ENCODE measurements at places on chromosomes 3 and 15.

- no peak for DNase-seq
These were observed 242.5 kb downstream of the FAM43A start for GRCh38 chr3:194928227-194928626.

DNA sequence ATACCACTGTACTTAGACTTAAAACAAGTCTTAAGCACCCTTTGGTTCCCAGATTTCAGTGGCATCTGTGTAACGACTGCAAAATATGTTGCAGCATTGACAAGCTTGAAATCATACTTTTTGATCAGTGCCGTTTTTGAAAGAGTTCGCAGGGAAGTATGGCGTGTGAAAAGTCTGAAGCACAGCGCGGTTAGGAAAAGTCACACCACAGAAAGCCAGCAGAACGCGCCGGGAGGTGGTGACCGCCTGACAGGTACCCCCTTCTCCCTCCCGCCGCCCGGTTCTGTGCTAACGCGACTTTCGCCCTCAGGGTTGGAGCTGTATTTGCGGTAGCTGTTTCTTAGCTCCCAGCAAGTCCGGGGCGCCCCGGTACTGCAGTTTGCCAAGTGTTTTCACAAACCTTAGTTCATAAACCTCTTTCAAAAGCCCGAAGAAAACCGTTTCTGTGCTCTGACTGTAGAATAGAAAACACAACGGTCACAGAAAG is 481 bp upstream of the CRYBG3 start:
- DNase-seq = no peak

DNA sequence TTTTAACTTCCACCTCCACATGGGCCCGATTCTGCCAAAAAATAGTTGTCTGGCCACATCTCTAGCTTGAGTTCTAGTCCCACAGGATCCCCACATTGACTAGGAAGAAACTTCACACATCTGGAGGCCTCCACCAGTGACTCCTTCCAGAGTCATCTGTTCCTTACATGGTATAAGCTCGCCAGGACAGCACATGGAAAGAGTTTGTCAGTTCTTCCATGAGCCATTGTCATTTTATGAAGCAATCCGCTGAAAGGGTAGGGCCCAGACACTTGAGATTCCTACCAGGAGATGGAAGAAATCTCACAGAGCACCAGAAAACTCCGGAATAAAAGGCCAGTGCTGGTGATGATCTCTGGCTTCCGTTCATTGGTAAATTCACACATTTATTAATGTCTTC is 350.5 kb upstream of the ICE2 start:
- no peak for DNase-seq

- DNase-seq = no peak
These were observed 72.5 kb downstream of the GTPBP8 start for GRCh38 chr3:113063126-113063894.

- no peak for DNase-seq
These were observed 122.6 kb upstream of the MEF2A start for GRCh38 chr15:99443056-99443756.

- no peak for DNase-seq
These were observed 37.0 kb downstream of the PPARG start for GRCh38 chr3:12325586-12326515.

- no peak for DNase-seq
These were observed 7.5 kb upstream of the DNAAF4 start for GRCh38 chr15:55515491-55515890.

- no peak for DNase-seq
These were observed 679.7 kb downstream of the FHIT start for GRCh38 chr3:60571511-60571910.

- no peak for DNase-seq
These were observed 239.7 kb downstream of the RPLP1 start for GRCh38 chr15:69692342-69692741.

DNA sequence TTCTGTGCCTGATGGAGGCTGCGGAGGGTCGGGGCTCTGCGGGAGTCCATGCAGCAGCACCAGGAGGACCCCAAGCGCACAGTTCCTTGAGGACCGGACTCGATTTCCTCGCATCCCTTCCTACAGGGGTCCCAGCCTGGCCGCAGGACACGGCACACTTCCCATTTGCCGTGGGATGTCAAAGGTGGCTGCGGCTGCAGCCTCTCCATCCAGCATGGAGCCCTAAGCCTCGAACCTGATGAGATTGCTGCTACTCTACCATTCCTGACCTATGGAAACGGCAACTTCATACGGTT is 40.6 kb downstream of the RGMA start:
- DNase-seq = no peak

DNA sequence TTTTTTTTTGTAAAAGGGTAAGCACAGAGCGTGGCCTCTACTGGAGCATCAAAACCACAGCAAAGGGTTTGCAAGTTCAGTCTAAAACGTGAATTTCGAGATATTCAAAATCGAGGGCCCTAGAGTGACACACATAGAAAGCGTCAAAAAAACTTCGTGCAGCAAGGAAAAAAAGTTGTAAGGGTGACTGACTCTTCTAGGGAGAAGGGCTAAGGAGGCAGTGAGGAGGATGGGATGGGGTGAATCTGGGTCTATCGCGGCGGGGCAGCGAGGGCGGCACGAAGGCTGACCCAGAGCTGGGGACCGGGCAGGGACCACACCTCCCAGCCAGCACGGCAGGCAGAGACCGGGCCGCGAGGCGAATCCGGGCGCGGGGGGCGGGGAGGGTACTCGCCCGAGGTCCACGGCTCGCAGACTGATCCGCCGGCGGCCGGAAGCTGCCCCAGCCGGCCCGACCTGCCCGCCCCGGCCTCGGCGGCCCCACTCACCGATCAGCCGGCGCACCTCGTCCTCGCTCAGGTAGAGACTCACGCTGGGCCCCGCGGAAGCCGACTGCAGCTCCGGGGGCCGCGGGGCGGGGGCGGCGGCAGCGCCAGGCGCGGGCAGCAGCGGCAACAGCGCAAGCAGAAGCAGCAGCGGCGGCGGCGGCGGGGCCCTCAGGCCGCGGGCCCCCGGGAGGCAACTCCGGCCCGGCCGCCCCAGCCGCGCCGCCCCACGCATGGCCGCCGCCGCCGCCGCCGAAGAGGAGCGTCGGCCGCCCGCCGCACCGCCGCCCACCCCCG is 533 bp downstream of the RYK start:
- DNase-seq = peak; percentile 48

- no peak for DNase-seq
These were observed 243.3 kb upstream of the TBL1XR1 start for GRCh38 chr3:177440456-177441104.

GRCh38 chr15:33114374-33114717 is 80.2 kb downstream of the FMN1 start:
- no peak for DNase-seq

DNA sequence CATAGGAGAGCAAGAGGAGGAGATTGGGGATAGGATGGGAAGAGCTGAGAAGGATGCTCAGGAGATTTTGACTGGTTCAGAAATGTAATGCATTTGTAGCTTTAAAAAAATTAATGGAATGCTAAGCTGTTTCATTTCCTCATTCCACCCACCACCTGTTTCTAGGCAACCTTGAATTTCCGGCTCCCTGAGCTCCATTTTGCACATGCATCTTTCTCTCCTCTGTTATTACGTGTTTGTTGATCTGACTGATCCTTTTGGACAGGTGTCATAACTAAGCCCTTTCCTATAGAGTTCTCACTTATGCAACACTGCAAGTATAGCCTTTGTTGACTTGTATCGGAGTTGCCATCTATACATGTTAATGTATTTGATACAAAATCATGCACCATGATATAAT is 4.3 kb downstream of the TMPRSS7 start:
- DNase-seq = no peak

- no peak for DNase-seq
These were observed 7.5 kb upstream of the RHO start for GRCh38 chr3:129520960-129521359.
